ENCODE measurements at places on chromosomes 1 and 21. TPM values are rescaled to one million over a fixed set of nuclear protein-coding genes. Genes with fewer than 3 reads are reported as not detected.

ETV3L gene
- not detected for total RNA-seq

REG4 gene
- not detected for total RNA-seq

TTC34 gene
- under 0.01 TPM for total RNA-seq

BARHL2 gene
- not detected for total RNA-seq

DHX9 gene
- total RNA-seq: 118 TPM

LCE1B gene
- not detected for total RNA-seq

ZZZ3 gene
- 67.6 TPM for total RNA-seq

FMO5 gene
- total RNA-seq: 0.71 TPM

GNG4 gene
- 3.7 TPM for total RNA-seq

ZNF683 gene
- not detected for total RNA-seq

DDR2 gene
- 155 TPM for total RNA-seq

SPRR2F gene
- total RNA-seq: not detected

FCRL1 gene
- not detected for total RNA-seq

TMPRSS3 gene
- not detected for total RNA-seq

KIF21B gene
- under 0.01 TPM for total RNA-seq

ATXN7L2 gene
- 0.85 TPM for total RNA-seq

PTGFR gene
- 61.8 TPM for total RNA-seq

S100A9 gene
- 0.28 TPM for total RNA-seq

FAM72B gene
- 0.92 TPM for total RNA-seq

GFI1 gene
- under 0.01 TPM for total RNA-seq

SV2A gene
- total RNA-seq: 18.3 TPM

PTAFR gene
- total RNA-seq: not detected

ZNF648 gene
- total RNA-seq: not detected

EPHA10 gene
- not detected for total RNA-seq

ADCY10 gene
- under 0.01 TPM for total RNA-seq

PBX1 gene
- 85.3 TPM for total RNA-seq

OR2M4 gene
- not detected for total RNA-seq

CYB5RL gene
- total RNA-seq: 4.1 TPM

DCDC2B gene
- under 0.01 TPM for total RNA-seq

Data from smooth muscle cell of bladder (primary cell).